ENCODE measurements at places on chromosomes 7 and 10. TPM values are rescaled to one million over a fixed set of nuclear protein-coding genes. Genes with fewer than 3 reads are reported as not detected.
A peak's percentile ranks its signal among the peaks of the same experiment; 100 is the strongest.

- peak overlapping the region; percentile 64 for H3K4me3 ChIP-seq
- no peak overlapping the region for H3K27ac ChIP-seq
- H3K27me3 ChIP-seq: peaks cover 99% of the 10 kb centered on the region
- no peaks in the 10 kb centered on the region for H3K36me3 ChIP-seq
- DNase-seq: no peak
Observed at GRCh38 chr7:122306320-122307227, 2.0 kb upstream of the FEZF1 start.

DNA sequence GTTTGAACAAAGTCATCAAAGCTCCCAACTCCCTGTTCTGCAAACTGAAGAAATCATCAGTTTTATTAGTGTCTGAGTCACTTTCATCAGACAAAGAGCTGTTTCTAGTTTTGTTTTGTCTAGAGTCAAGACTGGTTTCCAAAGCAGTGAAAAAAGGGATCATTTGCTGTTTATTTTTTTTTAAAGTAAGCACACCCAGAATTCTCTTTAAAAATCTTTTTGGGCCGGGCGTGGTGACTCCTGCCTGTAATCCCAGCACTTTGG lies 972.0 kb upstream of the CELF2 start:
- no peaks in the 10 kb centered on the region for H3K36me3 ChIP-seq
- no peak for DNase-seq
- no peaks in the 10 kb centered on the region for H3K27me3 ChIP-seq

ENTPD1 gene
- total RNA-seq: 1.1 TPM

GRCh38 chr7:23410446-23411183 lies 59.7 kb downstream of the IGF2BP3 start:
- no peaks in the 10 kb centered on the region for H3K4me1 ChIP-seq
- no peak for DNase-seq
- H3K27ac ChIP-seq: no peak overlapping the region
- H3K4me3 ChIP-seq: no peak overlapping the region
- peaks cover 66% of the 10 kb centered on the region for H3K36me3 ChIP-seq
- H3K27me3 ChIP-seq: no peaks in the 10 kb centered on the region

COL13A1 gene
- total RNA-seq: 14.1 TPM

FAM25A gene
- total RNA-seq: not detected

OR9A2 gene
- 0.42 TPM for total RNA-seq

DNA sequence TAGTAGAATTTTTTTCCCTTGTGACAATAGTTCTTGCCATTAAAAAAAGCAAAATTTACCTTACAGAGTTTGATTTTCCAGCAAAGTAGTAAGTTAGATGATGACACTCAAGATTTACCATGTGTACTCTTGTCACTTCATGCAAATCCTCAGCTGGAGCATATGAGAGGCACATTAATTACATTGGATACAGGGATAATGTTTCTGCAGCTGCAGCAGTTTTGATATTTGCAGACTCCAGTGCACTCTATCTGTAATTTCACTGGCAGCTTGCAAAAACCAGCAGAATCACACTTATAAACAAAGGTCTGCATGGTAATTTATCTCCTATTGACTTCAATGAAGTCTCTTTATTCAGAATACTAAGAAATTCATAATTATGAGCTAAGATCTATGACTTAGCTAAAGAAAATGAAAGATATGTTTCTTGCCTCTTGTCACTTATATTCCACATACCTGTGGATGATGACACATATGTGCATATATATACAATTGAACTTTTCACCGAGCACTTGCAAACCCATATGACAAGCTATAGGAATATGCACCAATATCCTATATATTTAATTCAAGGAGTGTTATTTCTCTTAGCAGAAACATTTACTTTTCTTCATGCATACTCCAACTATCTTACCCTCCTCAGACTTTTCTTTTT lies 530.6 kb downstream of the PHTF2 start:
- H3K4me1 ChIP-seq: peaks cover 9% of the 10 kb centered on the region
- no peak overlapping the region for H3K4me3 ChIP-seq
- no peak overlapping the region for H3K27ac ChIP-seq

DNA sequence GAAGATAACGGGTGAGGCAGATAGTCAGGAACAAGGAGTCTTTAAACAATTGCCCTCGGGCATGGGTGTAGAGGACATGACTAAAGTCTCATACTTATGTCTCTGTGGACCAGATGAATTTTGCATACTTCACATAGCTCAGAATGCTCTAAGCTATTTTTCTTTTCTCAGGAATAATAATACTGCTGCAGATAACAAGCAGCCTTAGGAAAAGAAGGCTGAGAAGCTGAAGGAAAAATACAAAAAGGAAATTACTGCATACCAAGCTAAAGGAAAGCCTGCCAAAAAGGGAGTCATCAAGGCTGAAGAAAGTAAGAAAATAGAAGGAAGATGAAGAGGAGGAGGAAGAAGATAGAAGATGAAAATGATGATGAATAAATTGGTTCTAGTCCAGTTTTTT lies 13.4 kb upstream of the ERCC6 start:
- H3K4me1 ChIP-seq: peaks cover 13% of the 10 kb centered on the region
- no peak for DNase-seq
- H3K36me3 ChIP-seq: no peaks in the 10 kb centered on the region
- no peak overlapping the region for H3K4me3 ChIP-seq
- peak overlapping the region; percentile 89 for H3K27ac ChIP-seq

- H3K36me3 ChIP-seq: peaks cover 3% of the 10 kb centered on the region
- DNase-seq: no peak
- H3K27me3 ChIP-seq: peaks cover 10% of the 10 kb centered on the region
- no peaks in the 10 kb centered on the region for H3K4me1 ChIP-seq
Observed at GRCh38 chr7:48971173-48971572, 46.8 kb downstream of the CDC14C start.

DNA sequence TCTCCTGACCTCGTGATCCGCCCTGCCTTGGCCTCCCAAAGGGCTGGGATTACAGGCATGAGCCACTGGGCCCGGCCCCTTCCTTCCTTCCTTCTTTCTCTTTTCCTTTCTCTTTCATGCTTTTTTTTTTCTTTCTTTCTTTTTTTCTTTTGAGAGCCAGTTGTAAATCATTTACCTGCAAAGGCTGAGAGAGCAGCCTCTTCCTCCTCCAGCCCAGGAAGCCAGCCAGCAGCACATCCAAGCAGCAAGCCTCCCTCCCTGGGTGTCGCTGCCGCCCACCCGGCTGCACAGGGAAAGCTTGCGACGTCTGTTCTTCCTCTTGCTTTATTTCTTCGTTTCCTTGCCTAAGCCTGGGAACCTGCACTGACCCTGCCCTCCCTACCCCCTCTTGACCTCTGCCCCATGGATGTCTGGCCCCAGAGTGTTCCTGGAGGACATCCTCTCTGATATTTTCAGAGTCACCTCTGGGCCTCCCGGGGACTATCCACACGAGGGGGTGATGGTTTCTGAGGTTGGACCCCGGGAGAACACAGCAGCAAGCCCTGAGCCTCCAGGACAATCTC lies 62.8 kb upstream of the MYL10 start:
- H3K36me3 ChIP-seq: no peaks in the 10 kb centered on the region
- H3K4me1 ChIP-seq: peaks cover 5% of the 10 kb centered on the region
- H3K27ac ChIP-seq: peak overlapping the region; percentile 50
- H3K27me3 ChIP-seq: peaks cover 6% of the 10 kb centered on the region

OR2A42 gene
- 0.50 TPM for total RNA-seq

CCDC186 gene
- 39.2 TPM for total RNA-seq

SERPINE1 gene
- 14.2 TPM for total RNA-seq

DNA sequence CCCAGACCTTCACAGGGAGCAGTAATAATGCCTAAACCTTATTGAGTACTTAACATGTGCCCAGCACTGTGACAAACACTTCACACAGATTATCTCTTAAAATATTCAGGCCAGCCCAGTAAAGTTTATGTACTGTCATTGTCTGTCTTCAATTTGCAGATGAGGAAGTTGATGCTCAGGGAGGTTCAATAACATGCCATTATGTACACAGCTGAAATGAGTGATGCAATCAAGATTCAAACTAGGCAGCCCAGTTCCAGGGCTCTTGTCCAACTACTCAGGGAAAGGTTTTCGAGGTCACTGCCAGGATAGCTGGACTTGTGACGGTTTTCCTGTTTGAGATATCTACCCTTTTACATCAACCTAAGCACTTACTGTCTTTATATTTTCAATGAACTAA lies 56.1 kb downstream of the AUTS2 start:
- H3K27ac ChIP-seq: no peak overlapping the region
- no peak overlapping the region for H3K4me3 ChIP-seq
- H3K36me3 ChIP-seq: no peaks in the 10 kb centered on the region

GRCh38 chr7:76231071-76231470 lies 29.4 kb downstream of the SRRM3 start:
- DNase-seq: no peak
- H3K27ac ChIP-seq: no peak overlapping the region
- H3K4me3 ChIP-seq: no peak overlapping the region
- H3K27me3 ChIP-seq: peaks cover 56% of the 10 kb centered on the region
- no peaks in the 10 kb centered on the region for H3K36me3 ChIP-seq

CFTR gene
- total RNA-seq: 0.91 TPM

DNA sequence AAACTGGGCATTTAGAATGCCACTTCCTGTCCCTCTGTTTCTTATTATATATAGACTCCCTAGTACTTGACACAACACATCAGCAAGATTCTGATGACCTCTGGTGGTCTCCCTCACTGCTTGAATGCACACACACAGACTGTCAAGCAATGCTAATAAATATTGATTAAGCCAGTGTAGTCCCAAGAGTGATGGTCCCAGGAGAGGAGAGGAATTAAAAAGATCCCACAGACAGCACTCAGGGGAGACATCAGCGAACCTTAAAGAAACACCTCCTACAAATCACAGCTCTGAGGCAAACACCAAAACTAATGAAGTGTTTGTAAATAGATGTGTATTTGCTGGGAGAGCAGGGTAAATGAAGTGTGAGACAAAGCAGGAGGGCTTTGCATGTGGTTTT lies 1291.2 kb downstream of the XPNPEP1 start:
- DNase-seq: no peak
- H3K36me3 ChIP-seq: no peaks in the 10 kb centered on the region
- H3K4me1 ChIP-seq: peaks cover 10% of the 10 kb centered on the region
- no peak overlapping the region for H3K27ac ChIP-seq
- peaks cover 3% of the 10 kb centered on the region for H3K27me3 ChIP-seq

DNA sequence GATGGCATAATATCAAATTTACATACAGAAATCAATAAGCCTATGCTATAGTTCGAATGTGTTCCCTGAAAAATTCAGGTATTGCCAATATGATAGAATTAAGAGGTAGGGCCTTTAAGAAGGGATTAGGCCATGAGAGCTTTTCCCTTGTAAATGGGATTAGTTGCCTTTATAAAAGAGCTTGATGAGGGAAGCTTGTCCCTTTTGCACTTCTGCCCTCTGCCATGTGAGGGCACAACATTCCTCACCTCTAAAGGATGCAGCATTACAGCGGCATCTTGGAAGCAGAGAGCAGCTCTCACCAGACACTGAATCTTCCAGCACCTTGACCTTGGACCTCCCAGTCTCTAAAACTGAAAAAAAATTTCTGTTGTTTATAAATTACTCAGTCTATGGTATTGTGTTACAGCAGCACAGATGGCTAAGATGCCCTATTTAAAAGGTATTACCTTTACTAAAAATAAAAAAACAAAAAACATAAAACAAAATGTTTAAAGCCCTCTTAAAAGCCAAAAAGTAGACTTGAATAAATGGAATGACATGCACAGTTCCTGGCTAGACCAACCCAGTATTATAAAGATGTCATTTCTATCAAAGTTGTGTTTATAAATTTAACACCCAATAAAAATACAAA lies 909.6 kb downstream of the REEP3 start:
- no peak for DNase-seq
- no peak overlapping the region for H3K4me3 ChIP-seq
- no peak overlapping the region for H3K27ac ChIP-seq
- no peaks in the 10 kb centered on the region for H3K27me3 ChIP-seq
- no peaks in the 10 kb centered on the region for H3K4me1 ChIP-seq

DNA sequence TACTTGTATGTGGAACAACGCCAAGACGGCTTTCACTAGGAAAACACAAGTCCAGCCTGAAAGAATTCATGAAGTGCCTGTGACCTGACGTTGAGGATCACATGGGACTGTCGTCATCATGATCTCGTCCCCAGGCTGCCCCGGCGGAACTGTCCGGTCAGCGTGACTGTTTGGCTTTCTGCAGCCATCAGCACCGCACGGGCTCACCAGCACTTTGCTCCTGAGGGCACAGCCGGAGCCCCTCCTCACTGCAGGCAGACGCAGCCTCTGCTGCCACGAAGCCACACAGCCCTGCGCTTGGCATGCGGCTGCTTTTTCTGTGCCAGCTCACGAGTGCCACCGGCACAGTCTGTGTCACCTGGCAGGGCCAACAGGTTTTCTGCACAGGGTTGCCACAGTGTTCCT lies 9.4 kb upstream of the GET4 start:
- H3K4me1 ChIP-seq: no peaks in the 10 kb centered on the region
- no peak overlapping the region for H3K4me3 ChIP-seq
- H3K27ac ChIP-seq: no peak overlapping the region
- peaks cover 46% of the 10 kb centered on the region for H3K36me3 ChIP-seq
- H3K27me3 ChIP-seq: no peaks in the 10 kb centered on the region
- DNase-seq: no peak

LRRC4 gene
- total RNA-seq: 3.2 TPM

MYPN gene
- not detected for total RNA-seq

- no peak for DNase-seq
- no peak overlapping the region for H3K4me3 ChIP-seq
- no peaks in the 10 kb centered on the region for H3K36me3 ChIP-seq
- H3K4me1 ChIP-seq: peaks cover 18% of the 10 kb centered on the region
Observed at GRCh38 chr7:33762911-33763306, 142.4 kb upstream of the BMPER start.

DNA sequence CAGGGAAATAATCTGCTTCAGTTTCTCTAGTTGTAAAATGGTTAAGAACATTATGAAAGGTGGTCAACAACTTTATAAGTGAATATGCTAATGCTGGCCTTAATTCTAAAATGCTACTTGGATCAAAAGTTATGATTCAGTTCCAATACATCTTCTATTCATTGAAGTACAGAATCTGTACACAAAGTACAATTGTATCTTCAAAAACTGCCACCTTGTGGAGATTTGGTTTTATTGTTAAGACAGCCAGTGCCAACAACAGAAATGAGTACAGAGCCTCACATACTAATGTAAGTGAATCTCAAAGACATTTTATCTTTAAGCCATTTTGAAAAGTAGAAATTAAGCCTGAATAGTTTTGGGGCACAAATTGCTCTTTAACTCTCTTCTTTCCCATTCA lies 194.0 kb downstream of the CFTR start:
- H3K4me1 ChIP-seq: peaks cover 15% of the 10 kb centered on the region
- no peaks in the 10 kb centered on the region for H3K27me3 ChIP-seq
- H3K27ac ChIP-seq: no peak overlapping the region
- no peak for DNase-seq

SRRM3 gene
- 8.2 TPM for total RNA-seq

HHEX gene
- total RNA-seq: not detected

All from mesothelial cell of epicardium (in vitro differentiated cells).